Activated T-helper 2 cell treated with anti-CD3 and anti-CD28 coated beads, Interferon-gamma antibody, Interleukin-2, Interleukin-4, amounts not matched to agents 10 μg/mL and 5 μg/mL and 100 μg/mL, durations not matched to agents 14 hours and 24 hours and 36 hours (primary cell): ENCODE measurements at places on chromosomes 2 and 18. TPM values are rescaled to one million over a fixed set of nuclear protein-coding genes. Genes with fewer than 3 reads are reported as not detected.

DNA sequence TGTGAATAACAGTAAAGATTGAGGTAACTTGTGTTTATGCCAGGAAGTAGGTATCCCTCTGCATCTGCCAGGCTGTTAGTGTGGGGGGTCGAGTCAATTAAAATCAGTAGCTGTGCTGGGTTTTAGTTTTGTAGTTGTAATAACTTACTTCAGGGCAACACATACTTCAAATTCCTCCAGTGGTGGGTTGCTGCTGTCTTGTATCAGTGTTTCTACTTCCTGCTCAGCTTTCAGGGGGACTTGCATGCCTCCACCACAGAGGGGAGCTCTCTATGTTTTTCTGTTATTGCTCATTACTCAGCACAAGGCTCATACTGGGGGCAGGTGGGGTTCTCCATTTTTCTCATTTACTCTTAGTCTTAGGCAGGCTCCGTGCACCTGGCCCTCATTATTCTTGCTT, 136.8 kb downstream of the CAPN13 start:
- no peak overlapping the region for H3K4me3 ChIP-seq
- H3K36me3 ChIP-seq: no peaks in the 10 kb centered on the region
- H3K27me3 ChIP-seq: peaks cover 15% of the 10 kb centered on the region
- H3K4me1 ChIP-seq: no peaks in the 10 kb centered on the region
- no peak overlapping the region for H3K27ac ChIP-seq

Gene REG1B
- not detected in 2 replicates for total RNA-seq

DNA sequence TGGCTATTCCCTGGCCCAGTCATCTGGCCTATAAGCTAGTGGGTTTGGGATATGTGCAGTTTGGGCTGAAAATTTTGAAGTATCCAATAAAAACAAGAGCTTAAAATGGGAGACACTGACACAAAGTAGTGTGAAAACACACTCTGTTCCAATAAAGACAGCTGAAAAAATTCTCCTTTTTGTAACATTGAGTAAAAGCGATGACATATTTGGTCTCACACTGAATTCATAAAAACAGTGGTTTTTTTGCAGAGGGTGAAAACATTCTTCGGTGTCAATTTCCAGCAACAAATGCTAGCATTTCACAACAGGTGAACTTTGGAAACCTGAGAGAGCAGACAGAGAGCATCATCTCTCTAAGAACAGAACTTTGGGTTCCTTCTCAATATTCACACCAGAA, 142.2 kb downstream of the OSR1 start:
- H3K27ac ChIP-seq: no peak overlapping the region
- no peaks in the 10 kb centered on the region for H3K4me1 ChIP-seq
- no peak overlapping the region for H3K4me3 ChIP-seq
- DNase-seq: no peak
- H3K36me3 ChIP-seq: no peaks in the 10 kb centered on the region

GRCh38 chr2:167005096-167005495, 116.8 kb downstream of the XIRP2 start:
- no peaks in the 10 kb centered on the region for H3K36me3 ChIP-seq
- H3K4me1 ChIP-seq: no peaks in the 10 kb centered on the region
- no peak for DNase-seq
- no peaks in the 10 kb centered on the region for H3K27me3 ChIP-seq
- no peak overlapping the region for H3K4me3 ChIP-seq
- no peak overlapping the region for H3K27ac ChIP-seq

- peaks cover 3% of the 10 kb centered on the region for H3K4me1 ChIP-seq
- no peak for DNase-seq
These were observed 132.7 kb downstream of the PTGR3 start for GRCh38 chr18:75076286-75076685.

DNA sequence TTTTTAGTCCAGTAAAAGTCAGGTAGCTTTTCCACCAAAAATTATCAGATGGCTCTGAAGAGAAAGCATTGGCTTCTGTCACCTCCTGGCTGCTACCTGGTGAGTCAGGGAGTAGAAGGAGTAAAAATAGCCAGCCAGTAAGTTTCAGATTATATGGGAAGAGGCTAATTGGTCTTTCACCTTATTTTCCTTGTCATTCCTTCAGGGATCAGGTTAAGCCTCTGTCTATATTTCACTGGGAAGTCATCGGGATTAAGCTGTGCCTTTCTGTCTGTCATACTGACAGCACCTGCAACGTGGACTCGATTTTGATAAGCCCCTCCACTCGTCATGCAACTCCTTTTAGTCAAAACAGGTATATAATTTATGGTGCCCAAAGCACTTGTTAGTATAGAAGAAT, 380.7 kb upstream of the CELF4 start:
- H3K36me3 ChIP-seq: no peaks in the 10 kb centered on the region
- no peak overlapping the region for H3K4me3 ChIP-seq
- no peaks in the 10 kb centered on the region for H3K4me1 ChIP-seq
- H3K27me3 ChIP-seq: no peaks in the 10 kb centered on the region
- H3K27ac ChIP-seq: no peak overlapping the region
- DNase-seq: no peak

- peaks cover 20% of the 10 kb centered on the region for H3K36me3 ChIP-seq
- H3K27me3 ChIP-seq: peaks cover 42% of the 10 kb centered on the region
- no peak for DNase-seq
- H3K4me1 ChIP-seq: peaks cover 6% of the 10 kb centered on the region
- no peak overlapping the region for H3K27ac ChIP-seq
- no peak overlapping the region for H3K4me3 ChIP-seq
These were observed 5.1 kb upstream of the ASIC4 start for GRCh38 chr2:219508971-219509779.

Gene ANKRD53
- total RNA-seq: not detected in 2 replicates

Gene PDE1A
- total RNA-seq: not detected in 2 replicates

DNA sequence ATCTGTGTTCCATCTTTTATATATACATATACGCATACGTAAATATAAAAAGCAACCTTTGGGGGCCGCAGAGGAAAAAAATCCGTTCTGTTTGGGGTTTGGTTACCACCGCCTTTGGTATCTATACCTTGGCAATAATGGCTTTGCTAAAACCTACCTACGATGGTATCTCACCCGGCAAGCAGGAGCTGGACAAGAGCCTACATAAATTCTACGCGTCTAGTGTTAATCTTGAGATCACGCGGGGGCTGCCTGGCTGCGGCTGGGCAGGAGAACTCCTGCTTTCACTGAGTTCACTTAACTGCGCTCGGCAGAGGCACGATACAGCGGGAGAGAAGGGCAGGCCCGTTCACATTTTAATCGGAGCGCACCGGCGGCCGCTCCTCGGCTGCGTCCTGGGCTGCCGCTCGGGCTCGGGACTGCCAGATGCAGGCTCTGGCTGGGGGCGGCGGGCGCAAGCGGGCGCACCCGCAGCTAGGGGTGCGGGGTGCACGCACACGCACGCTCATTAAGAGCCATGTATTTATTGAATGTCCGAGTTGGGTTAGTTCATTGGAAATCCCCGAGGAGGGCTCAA, 1.7 kb upstream of the POU3F3 start:
- H3K4me3 ChIP-seq: peak overlapping the region; percentile 57
- peaks cover 7% of the 10 kb centered on the region for H3K36me3 ChIP-seq
- peaks cover 78% of the 10 kb centered on the region for H3K27me3 ChIP-seq
- no peak for DNase-seq

DNA sequence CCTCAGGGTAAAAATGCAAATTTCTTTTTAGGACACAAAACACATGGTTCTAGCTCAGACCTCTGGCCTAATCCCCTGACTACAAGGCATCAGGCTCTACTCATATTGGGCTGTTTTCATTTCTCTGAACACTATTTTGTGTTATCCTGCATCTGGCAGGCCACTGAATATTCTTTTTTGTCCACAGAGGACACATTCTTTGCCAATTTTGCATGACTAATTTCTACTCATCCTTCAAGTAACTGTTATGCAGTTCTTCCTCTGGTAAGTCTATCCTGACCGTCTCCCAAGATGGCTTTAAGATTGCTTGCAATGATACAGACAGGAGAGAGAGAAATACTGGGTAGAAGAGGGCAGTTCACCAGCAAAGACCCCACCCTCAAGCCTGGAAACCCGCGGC, 107.6 kb upstream of the RGPD4 start:
- H3K4me3 ChIP-seq: no peak overlapping the region
- no peaks in the 10 kb centered on the region for H3K36me3 ChIP-seq
- no peaks in the 10 kb centered on the region for H3K4me1 ChIP-seq
- H3K27ac ChIP-seq: no peak overlapping the region

Gene FOXD4L1
- 0.14 and 0.30 TPM in 2 replicates for total RNA-seq

Gene GALNT13
- total RNA-seq: not detected in 2 replicates
